ENCODE measurements at places on chromosomes 3 and 15. TPM values are rescaled to one million over a fixed set of nuclear protein-coding genes. Genes with fewer than 3 reads are reported as not detected.

- DNase-seq = no peak
Measured at GRCh38 chr3:138673641-138674530, 65.3 kb downstream of the FAIM start.

- no peak for DNase-seq
Measured at GRCh38 chr3:129252748-129253147, 3.3 kb downstream of the COPG1 start.

DNA sequence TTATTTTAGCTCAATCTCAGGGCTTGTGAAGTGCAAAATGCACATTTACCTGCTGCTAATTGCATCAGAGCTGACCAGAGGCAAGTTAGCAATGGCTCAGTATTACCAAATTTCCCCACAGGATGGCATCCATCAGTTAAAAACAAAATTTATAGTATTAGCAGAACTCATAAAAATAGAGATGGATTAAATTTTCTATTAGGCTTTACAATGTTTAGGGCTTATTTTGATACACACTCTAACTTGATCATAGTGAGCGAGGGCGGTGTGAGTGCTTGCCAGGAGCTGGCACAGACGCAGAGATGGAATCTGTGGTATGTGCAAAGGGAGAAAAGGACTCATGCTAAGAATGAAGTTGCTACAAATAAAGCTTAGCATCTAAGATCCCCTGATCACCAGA, 241.0 kb downstream of the NSUN3 start:
- DNase-seq = no peak

DNA sequence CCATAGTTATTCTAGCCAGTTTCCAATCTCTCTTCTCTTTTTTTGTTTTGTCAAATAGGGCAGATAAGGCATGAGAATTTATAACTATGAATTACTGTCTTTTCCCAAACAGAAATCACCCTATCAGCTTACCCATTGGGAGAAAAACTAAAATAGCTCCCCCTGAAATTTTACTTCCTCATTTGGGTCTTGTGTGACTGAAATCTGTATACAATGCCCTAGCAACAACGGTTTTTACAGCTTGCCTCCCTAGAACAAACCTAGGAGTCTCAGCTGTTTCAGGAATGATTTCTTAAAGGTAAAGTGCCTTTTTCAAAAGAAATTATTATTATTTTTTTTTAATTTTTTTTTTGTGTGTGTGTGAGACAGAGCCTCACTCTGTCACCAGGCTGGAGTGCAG, 56.8 kb downstream of the CD86 start:
- DNase-seq = no peak

GRCh38 chr15:88378188-88378637, 89.0 kb downstream of the MRPL46 start:
- DNase-seq = no peak

GRCh38 chr3:167705840-167706239, 28.9 kb downstream of the PDCD10 start:
- no peak for DNase-seq

DNA sequence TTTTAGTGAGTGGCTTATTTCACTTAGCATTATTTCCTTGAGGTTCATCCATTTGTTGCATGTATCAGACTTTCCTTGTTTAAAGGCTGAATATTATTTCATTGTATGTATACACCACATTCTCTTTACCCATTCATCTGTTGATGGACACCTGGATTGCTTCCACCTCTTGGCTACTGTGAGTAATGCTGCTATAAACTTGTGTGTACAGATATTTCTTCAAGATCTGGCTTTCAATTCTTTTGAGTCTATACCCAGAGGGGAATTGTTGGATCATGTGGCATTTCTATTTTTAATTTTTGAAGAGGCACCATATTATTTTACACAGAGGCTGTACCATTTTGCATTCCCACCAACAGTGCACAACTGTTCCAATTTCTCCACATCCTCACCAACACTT, 313.5 kb downstream of the RPLP1 start:
- no peak for DNase-seq

DNA sequence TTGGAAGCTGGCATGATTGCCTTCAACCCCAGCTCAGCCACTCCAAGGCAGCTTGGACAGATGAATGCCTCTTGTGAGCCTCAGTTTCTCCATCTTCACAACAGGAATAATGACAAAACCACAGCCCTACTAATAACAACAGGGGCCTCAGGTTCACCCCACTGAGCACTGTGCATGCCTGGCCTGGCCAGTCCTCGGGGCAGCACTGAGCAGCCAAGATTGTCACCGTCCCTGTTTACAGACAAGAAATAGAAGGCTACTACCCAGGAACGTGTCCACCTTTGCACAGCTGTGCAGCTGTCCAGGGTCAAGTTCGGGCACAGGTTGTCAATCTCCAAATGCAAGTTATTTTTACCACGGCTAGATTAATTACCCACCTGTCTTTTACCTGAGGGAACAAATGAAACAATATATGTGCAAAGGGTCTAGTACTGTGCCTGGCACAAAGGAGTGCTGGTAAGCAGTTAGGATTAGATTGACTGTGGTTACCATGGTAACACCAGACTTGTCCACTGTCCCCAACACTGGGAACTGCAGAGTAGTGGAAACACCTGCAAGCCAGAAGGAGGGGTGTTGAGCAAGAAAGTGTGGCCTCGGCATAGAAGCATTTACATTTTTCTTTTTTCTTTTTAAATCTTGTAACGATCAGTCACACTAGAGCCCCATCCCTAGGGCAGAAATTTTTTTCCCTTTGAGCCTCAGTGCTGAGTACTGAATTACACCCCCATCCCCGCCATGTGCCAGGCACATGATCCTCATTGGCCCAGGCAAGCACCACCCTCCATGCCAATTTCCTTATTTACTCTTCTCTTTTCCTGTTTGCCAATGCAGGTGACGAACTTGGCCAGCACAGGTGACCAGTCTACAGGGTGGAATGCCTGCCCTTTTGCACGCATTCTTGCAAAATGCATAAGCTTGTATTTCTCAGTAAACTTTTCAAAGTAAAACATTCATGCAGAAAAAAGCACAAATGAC, 66.3 kb upstream of the SLC6A6 start:
- peak; percentile 85 for DNase-seq

- DNase-seq = no peak
Measured at GRCh38 chr15:100727291-100727851, 125.0 kb downstream of the ASB7 start.

GRCh38 chr3:153158961-153159735, 2.9 kb upstream of the RAP2B start:
- DNase-seq = no peak

DNA sequence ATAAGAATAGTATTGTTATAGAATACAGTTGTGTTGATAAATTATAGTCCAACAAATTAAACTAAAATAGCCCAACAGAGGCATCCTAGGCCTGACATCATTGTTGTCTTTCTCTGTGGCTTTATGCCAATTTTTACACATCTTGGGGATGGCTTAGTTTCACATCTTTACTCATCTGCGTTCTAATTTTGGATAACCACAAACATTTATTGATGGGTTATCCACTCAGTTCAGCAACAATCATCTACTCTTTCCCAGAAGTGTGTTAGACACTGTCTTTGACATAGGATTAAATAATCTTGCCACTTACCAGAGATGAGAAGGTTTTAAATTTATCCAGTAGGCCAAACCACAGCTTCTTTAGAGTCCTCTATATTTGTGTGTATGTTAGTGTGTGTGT, 120.8 kb upstream of the PHLDB2 start:
- DNase-seq = no peak

DNA sequence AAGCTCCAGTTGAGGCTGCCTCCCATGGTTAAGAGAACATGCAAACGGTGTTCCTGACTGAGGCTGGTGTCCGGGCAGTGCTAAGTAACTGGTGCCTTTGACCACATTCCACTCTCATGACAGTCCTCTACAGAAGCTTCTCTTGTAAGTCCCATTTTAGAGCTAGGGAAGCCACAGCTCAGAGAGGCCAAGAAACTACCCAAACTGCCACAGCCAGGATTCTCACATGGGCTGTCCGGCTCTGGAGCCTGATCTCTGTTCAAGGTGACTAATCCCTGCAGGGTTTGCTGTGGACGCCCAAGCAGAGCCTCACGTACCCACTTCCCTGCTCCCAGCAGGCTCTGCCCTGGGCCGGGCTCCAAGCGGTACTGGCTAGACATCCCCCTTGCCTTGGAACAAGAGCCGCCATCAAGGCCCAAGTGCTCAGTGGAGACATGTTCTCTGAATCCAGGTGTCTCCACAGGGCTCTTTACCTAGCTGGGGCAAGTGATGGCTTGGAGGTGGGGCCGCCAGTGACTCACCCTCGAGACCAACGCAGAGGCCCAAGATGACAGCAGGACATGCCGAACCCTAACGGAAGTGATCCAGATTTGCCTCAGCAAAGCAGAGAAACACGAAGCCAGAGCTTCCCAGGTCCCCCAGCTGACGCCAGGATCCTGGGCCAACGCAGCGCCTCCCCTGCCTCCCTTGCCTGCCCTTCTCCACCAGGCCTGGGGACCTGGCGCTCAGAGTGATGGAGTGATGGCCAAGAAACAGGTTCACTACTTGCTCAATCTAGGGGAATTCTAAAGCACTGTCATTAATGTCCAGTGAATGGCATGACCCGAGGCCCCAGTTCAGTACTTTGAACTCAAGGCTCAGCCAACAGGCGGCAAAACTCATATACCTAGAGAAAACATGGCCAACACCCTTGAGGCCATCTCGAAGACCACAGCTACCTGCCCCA, 24.4 kb downstream of the KLHL25 start:
- DNase-seq = peak; percentile 86

DNA sequence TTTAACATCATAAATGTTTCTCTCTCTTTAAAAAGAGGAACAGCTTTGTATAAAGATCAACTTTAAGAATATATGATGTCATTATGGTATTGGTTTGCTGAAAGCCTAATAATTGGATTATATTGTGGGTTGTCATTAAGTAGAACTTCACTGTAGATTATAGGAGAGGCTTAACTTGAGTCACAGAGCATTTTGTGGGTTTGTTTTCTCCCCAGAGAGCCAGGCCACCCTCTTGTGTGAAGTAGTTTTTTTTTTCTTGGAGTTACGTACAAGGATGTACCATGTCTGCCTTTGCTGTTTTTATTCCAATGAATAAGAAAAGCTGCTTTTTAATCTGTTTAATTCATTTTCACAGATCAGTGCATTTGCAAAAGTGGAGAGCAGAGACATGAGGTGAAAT, 354.8 kb upstream of the TBL1XR1 start:
- DNase-seq = no peak

- DNase-seq = no peak
Measured at GRCh38 chr15:32131803-32132202, 101.5 kb downstream of the CHRNA7 start.

GRCh38 chr3:52777959-52778805, 783 bp downstream of the ITIH1 start:
- DNase-seq = peak; percentile 85

- DNase-seq = no peak
Measured at GRCh38 chr15:51588966-51589365, 33.6 kb downstream of the DMXL2 start.

DNA sequence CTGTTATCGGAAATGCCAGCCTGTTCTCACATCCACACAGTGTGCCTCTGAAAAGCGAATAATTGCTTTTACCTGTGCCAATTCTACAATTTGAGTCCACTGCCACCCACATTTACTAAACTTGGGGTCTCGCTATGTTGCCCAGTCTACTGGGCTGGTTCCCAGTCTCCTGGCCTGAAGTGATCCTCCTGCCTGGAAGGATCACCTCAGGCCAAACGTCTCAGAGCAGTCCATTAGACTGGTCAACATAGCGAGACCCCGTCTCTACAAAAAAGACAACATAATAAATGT, 827 bp upstream of the INO80 start:
- DNase-seq = no peak

DNA sequence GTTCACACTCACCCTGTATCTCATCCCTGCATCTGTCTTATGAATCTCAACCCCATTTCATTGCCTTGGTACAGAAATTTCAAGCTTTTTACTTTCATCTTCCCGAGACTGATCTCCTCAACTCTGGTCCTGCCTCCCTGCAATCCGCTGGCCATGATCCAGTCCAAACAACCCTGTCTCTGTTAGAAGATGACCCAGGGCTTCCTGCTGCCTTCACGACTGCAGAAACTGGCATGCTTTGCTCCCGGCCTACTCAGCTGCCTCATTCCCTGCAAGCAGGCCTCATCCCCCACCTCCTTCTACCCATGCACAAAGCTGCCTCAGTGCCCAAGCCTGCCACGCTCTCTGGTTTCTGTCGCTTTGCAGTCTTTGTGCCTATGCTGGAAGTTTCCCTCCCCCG, 12.4 kb downstream of the HES1 start:
- peak; percentile 84 for DNase-seq

GRCh38 chr15:81363276-81363675, 10.7 kb downstream of the TMC3 start:
- DNase-seq = no peak

DNA sequence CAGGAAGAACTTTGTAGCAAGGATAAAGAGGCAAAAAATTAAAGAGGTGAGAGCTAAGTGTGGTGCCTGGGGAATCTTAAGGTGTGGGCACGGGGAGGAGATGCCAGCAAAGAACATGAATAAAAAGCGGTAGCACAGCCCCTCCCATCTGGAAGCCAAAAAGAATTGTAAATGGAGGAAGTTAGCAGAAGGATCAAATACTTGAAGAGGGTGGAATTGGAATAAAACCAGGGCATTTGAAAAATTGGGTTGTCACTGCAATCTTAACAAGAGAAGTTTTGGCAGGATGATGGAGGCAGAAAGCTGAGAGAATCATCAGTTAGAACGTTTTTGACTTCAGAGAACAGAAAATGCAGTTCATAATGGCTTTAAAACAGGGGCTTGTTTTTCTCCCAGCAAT, 2.4 kb downstream of the CCR2 start:
- DNase-seq = no peak

DNA sequence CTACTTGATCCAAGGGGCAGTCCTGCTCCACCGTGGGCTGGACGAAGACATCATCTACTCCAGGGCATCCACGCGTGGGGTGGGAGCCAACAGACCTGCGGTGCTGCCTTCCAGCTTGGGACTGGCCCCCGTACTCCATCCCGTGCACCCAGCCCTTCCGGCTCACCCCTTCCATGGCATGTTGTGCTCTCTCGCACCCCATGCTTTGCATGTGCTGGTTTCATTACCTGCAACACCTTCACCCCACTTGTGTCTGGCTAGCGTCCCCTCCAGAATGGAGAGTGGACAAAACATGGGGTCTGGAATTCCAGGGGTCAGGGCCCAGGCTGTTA, 30.2 kb downstream of the SEMA7A start:
- DNase-seq = no peak

ACKR2 gene
- total RNA-seq = 36.1 TPM

ALS2CL gene
- total RNA-seq = 16.3 TPM

CPN2 gene
- total RNA-seq = 195 TPM

LMAN1L gene
- not detected for total RNA-seq

FMN1 gene
- 3.3 TPM for total RNA-seq

SFMBT1 gene
- total RNA-seq = 9.8 TPM

FAM174B gene
- 4.4 TPM for total RNA-seq

FANCD2OS gene
- not detected for total RNA-seq

C3orf49 gene
- total RNA-seq = not detected

Data from right lobe of liver (tissue), 6 donors.